ENCODE measurements at places on chromosomes 2 and 18.

- no peak for DNase-seq
Measured at GRCh38 chr2:63477686-63478085, 110.6 kb downstream of the WDPCP start.

GRCh38 chr2:39584283-39584965 is 81.3 kb upstream of the TMEM178A start:
- no peak for DNase-seq

DNA sequence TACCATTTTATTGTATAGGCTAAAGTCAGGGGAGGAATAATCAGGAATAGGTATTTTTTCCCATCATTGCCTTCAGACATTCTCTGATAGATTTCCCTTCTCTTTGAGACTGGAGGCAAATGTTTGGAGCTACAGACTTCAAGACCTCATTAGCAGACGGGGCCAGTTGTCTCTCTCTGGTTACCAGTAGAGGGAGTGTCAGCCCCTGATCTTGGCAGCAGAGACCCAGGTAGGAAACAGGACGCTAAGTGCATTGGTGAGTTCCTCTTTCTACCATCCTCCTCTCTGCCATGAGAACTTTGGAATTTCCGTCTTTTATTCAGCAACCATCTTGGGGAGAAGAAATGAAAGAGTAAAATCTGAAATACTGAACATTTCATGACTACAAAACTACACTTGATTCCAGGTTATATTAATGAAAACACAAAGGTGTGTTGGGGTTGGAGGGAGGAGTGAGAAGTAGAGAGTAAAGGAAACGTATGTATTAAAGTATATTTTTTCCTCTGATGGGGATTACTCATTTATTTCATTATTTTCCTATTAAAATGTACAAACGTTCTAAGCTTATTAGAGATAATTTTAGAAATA is 186.2 kb upstream of the GCFC2 start:
- no peak for DNase-seq

DNA sequence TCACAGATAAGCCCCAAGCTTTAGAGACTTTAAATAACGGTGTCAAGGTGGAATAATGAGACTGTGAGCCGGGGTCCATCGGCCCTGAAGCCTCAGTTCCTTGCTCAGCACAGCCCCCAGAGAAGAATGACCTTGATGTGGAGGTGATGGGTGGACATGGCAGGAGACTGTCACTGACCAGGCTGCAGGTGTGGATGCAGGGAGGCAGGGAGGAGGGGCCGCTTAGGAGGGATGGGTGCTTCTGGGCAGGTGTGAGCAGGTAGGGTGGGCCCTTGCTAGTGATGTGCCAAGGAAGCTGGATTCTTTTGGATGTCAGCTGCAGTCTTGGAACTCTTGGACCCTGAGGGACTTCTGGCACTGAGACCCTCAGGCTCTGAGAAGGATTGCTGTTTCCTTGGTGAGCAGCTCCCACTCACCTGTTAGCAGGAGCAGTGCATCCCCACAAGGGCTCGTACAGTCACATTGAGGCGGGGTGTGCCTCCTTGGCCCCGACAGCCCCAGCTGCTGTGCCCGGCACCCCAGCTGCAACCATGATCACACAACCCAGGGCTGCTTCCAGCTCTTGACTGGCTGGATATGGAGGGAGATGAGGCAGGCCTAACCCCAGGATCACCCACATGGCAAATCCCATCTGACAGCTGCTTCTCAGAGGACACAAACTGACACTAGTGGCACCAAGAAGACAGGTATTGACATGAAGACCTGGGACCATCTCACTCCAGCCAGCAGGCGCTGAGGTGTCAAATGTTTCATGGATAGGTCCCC is 209.8 kb upstream of the HDAC4 start:
- DNase-seq, result no peak

DNA sequence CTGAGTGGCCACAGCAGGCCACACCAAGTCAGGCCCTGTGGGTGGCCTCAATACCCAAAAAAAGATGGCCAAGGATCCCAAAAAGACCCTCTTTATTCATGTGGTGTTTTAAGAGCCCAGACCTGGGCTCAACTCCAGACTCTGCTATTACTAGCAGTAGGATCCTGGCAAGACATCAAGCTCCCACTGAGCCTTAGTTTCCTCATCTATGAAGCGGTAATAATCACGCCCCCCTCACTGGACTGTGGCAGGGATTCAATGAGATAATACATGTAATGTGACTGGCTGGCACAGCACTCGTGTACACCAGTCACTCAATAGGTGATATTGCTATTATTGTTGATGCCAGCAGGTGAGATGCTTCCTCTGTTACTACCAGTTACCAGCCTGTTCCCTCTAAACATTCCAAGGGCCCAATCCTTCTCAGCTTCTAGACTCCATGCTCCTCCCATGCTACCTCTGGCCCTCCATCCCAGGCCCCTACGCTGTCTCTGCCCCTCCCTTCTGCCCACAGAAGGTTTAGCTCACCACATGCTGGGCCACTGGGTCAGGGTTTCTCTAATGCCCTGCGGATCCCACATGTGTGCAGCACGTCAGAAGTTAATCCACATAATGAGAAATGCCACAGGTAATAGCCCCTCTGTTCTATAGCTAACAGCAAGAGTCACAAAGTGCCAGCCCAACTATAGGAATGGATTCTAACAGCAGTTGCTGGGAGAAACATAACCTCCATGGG is 51.2 kb downstream of the SLC4A5 start:
- DNase-seq, result no peak

- no peak for DNase-seq
Measured at GRCh38 chr18:45916302-45916701, 50.8 kb downstream of the EPG5 start.

GRCh38 chr2:172448544-172449267 is 21.3 kb downstream of the ITGA6 start:
- DNase-seq, result no peak

- DNase-seq, result no peak
Measured at GRCh38 chr2:58620896-58621295, 379.8 kb upstream of the FANCL start.

DNA sequence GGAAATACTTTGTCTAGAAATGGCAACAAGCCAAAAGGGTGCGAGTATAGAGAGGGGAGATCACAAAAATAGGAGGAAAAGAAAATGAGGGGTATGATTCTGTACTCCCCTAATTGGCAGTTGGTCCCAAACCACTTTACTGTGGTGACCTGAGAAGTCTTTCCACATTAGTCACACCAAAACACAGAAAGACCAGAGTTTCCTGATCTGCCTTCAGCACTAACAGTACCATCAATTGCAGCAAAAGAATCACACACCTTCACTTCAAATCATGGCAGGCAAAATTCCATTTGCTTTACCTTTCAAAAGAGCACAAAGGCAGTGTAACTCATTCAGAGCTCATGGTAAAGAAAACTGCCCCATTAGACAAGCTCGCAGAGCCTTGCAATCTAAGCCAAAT is 86.8 kb downstream of the ALK start:
- DNase-seq, result no peak

GRCh38 chr2:132757676-132758075 is 87.7 kb upstream of the LYPD1 start:
- no peak for DNase-seq

GRCh38 chr2:235638541-235639427 is 144.9 kb downstream of the AGAP1 start:
- DNase-seq, result no peak

- DNase-seq, result no peak
Measured at GRCh38 chr18:65753520-65753919, 2.7 kb downstream of the CDH7 start.

GRCh38 chr2:137237055-137237454 is 471.7 kb downstream of the THSD7B start:
- DNase-seq, result no peak

DNA sequence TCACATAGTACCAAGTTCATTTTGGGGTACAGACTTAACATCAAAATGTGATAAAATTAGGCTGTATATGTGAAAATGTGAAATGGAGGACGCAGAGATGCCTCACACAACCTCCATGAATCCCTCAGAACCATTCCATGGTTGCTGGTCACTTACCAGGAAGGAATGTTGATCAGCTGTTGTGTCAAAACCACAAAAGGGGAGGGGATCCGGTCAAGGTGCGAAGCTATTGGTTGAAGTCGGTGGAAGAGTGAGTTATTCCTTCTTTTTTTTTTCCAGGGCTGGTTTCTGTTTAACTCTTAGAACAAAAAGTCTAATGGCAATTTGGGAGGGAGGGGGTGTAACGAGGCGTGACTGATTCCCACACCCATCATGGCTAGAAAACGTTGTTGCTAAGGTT is 32.3 kb upstream of the REG3A start:
- DNase-seq, result no peak

GRCh38 chr2:231399853-231400680 is 4.6 kb downstream of the B3GNT7 start:
- DNase-seq, result no peak

DNA sequence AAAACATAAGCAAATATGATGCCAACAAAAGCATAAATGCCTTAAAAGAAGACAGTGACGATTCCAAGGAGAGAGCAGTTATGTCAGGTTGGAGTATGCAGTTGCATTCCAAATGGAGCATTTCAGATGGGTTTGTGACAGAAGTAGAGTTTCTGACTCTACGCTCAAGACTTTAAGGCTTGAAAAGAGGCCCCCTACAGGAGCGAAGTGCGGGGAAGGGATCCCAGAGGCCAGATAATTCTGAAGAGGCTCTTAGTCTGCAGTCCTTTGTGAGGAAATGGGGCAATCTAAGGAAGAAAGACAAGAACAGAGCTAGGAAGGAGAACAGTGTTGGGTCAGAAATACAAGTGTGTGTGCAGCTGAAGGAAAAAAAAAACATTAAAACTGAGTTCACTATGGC is 95.5 kb downstream of the ZNF521 start:
- DNase-seq, result no peak
